ENCODE measurements at places on chromosomes 4 and X.
A peak's percentile ranks its signal among the peaks of the same experiment; 100 is the strongest.

DNA sequence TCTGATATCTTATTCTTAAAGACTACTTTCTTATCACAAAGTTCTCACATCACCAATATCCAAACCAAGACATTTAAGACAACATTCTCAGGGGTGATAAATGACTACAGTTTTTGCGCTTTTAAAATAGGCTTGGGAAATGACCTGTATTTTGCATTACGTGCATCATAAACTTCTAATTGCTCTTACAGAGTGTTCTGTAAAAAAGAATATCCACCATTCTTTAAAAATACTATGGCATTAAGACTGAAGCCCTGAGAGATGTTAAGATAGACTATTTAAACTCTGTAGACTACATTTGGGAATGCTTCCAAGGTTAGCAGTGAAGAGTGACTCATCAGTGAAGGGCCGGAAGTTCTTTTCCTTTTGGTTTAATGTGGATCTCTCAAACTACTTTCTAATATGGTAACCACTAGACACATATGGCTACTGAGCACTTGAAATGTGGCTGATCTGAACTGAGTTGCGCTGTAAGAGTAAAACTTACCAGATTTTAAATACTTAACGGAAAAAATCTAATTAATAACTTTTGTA, 518.8 kb upstream of the FTHL17 start:
- DNase-seq = no peak

- no peak for DNase-seq
Measured at GRCh38 chr4:162401021-162401420, 237.2 kb upstream of the FSTL5 start.

DNA sequence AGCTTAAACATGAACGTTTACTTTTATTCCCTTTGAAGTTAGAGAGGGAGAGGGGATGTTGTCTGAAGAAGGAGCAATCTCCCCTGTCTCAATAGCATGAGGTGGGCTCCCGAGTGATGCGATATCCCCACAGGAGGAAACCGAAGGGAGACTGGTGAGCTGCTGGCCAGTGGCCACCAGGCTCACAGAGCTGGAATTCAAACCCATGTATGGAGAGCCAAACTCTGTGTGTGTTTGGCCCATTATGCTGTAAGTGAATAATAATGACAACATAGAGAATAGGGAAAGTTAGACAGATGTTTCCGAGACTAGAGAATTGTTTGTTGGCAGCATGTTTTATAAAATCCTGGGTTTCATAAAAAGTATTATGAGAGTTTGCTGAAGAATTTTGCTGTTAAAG, 66.1 kb upstream of the CLNK start:
- DNase-seq = no peak

GRCh38 chr4:174461466-174462106, 60.7 kb downstream of the HPGD start:
- no peak for DNase-seq

- no peak for DNase-seq
Measured at GRCh38 chr4:139014371-139015268, 961 bp upstream of the NOCT start.

- peak; percentile 85 for DNase-seq
Measured at GRCh38 chr4:185183622-185184281, 20.0 kb downstream of the CFAP97 start.

GRCh38 chr4:14841801-14842768, 160.2 kb upstream of the CPEB2 start:
- no peak for DNase-seq

- no peak for DNase-seq
Measured at GRCh38 chrX:8760021-8760420, 28.1 kb upstream of the ANOS1 start.

- DNase-seq = no peak
Measured at GRCh38 chrX:31252133-31252532, 180.3 kb upstream of the FTHL17 start.

DNA sequence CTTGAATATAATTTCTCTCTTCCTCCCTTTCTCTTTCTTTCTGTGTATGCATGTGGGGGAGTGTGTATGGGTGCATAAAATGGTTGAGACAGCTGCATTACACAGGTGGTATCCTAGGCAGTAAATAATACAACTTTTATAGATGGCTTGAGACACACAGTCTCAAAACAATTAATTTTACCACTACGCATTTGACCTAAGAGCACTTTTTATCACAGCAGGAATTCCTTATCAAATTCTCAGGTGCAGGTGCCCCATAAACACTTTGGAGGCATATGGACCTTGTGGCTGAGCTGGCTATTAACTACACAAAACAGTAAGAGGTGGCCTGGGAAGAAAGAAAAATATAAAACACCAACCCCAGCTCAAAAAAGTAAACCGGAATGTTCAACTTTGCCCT, 91.3 kb downstream of the RASGEF1B start:
- no peak for DNase-seq

- no peak for DNase-seq
Measured at GRCh38 chr4:4667622-4668081, 125.8 kb upstream of the STX18 start.

DNA sequence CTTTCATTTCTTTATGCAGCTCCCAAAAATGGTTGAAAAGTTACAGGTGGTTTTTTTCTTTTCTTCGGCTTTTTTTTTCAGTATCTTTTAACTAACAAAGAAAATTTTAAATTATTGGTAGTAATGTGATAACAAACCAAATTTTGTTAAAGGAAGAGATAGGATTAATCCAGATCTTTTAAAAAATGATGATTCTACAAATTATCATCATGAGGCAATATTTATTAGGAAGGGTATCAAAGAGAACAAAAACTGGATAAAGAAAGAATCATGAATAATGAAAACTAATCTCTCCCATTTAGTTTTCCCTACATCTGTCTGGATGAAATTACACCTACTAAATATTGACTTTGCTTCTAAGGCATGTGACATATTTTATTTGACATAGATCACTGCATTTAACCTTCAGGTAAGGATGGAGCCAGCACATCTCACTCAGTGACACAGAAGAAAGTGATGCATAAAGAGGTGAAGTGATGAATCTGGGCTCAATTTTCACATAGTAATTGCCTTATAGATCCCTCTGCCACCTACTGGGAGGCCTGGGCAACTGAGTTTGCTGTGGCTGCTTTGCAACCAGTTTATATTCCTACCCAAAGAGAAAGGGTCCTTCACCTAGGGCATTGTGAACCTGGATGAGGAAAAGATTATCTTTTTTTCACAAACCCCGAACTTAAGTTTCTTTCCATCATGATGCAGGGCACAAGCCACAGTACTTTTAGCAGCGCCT, 155.6 kb downstream of the HNRNPD start:
- DNase-seq = peak; percentile 28

DNA sequence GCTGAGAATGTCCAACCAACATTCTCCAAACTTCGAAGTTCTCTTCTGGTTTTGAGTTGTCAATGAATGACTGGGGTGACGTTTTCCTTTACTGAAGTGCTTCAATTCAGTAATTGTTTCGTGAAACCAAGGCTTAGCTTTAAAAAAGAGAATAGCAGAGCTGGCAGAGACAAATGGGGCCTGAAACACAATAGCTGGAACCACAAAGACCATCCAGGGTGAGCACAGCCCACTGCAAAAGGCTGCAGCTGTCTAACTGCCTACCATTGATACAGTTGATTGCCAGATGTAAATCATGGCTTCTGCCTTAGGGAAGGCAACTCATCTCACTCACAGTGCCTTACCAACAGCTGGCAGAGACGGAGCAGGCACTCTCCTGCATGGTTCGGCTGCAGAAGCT, 78.7 kb upstream of the ZNF518B start:
- DNase-seq = no peak

- DNase-seq = no peak
Measured at GRCh38 chr4:67436742-67437141, 108.6 kb downstream of the CENPC start.

DNA sequence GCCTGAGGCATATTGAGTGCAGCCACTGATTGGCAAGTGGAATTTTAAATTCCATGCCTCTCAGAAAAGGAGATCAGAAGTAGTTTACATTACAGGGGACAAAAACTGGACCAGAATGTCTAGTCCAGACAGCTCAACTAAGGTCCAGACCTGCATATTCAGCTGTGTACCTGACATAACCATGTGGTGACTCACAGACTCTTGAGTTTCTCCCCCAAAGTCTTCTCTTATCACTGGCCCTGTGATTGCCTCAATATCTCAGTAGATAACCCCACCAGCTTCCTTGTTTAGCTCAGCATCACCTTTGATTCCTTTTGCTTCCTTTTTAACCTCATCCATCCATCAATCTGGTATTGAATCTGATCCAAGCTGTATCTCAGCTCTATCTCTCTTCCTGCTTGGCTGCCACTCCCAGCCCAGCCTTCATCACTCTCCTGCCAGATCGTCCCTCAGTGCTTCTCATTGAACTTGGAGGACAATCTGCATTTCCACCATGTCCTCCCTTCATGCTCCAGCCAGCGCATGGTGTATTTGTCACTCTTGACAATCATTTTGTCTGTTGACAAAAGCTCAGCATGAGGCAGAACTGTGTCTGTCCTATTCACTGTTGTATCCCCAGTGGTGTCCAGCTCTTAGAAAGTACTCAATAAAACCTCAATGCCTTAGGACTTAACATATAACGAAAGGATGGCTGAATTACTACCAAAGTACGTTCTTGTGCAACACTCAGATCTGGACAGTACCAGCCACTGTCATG, 27.8 kb upstream of the SLC2A9 start:
- DNase-seq = no peak

GRCh38 chr4:1802151-1802715, 9.1 kb downstream of the FGFR3 start:
- DNase-seq = no peak

GRCh38 chr4:183390374-183390773, 54.1 kb upstream of the CDKN2AIP start:
- no peak for DNase-seq

- DNase-seq = peak; percentile 2
Measured at GRCh38 chrX:109440475-109440874, 41.4 kb downstream of the GUCY2F start.

GRCh38 chrX:4844376-4844775, 1130.9 kb upstream of the PRKX start:
- no peak for DNase-seq

GRCh38 chr4:141705747-141706377, 69.5 kb downstream of the IL15 start:
- DNase-seq = no peak

- DNase-seq = no peak
Measured at GRCh38 chrX:65999029-65999562, 40.8 kb downstream of the VSIG4 start.

DNA sequence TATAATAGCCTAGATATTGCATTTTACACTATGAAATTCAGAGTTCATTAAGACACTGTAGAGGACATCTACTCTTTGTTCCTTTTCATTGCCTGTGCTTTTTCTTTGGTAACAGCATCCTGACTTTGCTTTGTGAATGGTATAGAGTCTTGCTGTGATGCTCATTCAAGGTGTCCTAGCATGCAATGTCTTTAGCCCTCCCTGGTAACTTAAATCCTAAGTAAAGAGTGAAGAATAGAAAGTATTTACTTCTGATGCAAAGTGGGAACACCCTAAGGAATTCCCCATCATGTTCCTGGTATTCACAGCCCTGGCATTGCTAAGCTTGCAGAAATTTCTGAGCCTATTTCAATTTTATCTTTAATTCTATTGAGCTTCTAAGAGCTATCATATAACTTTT, 400.1 kb downstream of the FAT4 start:
- DNase-seq = no peak

GRCh38 chrX:43002526-43003203, 224.7 kb upstream of the PPP1R2C start:
- DNase-seq = peak; percentile 50

DNA sequence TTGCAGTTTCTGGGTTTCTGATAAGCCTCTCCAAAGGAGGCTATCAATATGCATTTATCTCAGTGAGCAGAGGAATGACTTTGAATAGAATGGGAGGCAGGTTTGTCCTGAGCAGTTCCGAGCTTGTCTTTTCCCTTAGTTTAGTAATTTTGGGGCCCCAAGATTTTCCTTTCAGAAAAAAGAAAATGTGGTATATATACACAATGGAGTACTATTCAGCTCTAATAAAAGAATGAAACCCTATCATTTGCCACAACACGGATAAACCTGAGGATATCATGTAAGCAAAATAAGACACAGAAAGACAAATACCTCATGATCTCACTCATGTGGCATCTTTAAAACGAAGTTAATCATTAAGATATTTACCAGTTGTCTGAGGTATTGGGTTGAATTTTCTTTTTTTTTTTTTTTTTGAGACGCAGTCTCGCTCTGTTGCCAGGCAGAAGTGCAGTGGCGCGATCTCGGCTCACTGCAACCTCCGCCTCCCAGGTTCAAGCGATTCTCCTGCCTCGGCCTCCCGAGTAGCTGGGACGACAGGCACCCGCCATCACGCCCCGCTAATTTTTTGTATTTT, 540 bp downstream of the ZNF721 start:
- no peak for DNase-seq

DNA sequence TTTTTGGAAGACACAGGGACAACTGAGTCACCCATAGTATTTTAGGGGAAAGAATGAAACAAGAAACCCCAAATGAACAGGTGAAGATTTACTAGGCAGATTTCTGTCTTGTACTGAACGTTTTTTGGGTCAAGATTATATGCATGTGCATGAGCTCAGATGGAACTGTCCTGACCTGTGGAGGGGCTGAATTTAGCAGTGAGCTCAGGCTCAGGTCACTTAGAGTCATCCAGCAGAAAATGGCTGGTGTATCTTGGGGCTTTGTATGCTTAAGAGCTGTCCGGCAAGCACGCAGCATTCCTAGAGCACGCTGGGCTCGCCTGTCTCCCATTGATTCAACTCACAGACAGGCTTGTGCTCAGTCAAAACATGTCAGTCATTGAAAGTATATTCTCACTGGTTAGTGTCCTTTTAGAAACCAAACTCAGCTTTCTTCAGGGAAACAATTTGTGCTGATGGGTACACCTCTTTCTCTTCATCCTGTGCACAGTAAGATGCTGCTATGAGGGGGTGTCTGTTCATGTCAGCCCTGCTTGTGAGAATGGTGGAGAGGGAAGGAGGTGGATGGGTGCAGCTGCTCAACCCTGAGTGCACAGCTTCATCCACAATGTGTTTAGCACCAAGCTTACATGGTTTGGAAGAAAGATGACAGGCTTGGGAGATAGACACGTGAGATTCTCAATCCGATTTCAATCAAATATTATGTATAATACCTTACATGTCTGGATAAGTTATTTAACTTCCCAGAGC, 47.5 kb upstream of the PDLIM3 start:
- DNase-seq = no peak

- DNase-seq = no peak
Measured at GRCh38 chr4:180792541-180792940, 1450.7 kb upstream of the TENM3 start.

DNA sequence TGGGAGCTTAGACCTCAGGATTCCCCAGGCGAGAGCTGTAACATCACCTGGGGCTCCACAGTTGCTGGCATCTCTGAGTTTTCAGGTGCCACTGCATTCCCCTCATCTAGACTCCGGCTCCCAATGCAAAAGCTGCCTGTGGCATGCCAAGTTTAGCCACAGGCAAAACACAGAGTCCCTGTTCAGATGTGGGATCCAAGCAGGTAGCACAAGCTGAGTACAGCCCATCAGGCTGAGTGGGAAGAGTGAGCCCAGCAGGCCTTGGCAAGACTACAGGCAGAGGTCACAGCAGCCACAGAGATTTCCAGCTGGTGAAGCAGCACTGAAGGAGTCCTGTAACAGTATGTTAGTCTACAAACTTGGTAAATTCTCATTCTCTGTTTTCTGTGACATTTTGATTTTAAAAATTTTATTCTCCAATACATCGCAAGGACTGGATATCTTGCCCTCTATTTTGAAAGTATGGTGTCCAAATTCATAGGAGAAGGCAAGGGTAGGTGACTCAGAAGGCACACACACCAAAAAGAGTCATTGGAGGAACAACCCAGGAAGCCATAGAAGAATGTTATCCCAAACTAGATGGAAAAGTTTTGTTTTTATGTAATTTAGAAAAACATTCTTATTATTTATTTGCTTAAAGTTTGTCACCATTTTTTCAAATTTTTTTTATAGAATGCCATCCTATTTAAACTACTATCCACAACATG, 13.6 kb upstream of the CXCL2 start:
- no peak for DNase-seq
